ENCODE measurements at places on chromosomes 7 and 10.

GRCh38 chr7:37552030-37552429, 103.4 kb upstream of the ELMO1 start:
- DNase-seq = no peak

- DNase-seq = no peak
Observed at GRCh38 chr7:38057829-38058228, 120.2 kb upstream of the STARD3NL start.

GRCh38 chr7:80147543-80148391, 13.1 kb downstream of the GNAI1 start:
- no peak for DNase-seq

DNA sequence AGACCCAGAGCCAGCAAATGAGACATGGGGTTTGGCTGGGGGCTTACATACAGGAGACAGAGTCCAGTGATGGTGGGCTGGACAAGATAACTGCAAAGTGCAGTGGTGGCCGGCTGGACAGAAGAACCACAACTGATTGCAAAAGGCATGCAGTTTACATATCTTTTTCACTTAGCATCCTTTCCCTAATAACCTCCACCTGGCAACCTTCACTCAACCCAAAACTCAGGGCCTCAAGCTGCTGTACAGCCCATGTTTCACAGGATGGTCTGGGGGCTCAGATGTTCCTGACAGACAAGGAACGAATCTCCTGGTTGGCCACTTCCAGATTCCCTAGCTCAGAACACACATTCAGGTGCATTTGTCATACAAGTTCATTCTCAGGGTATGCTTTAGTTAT, 7.8 kb upstream of the PDCD4 start:
- no peak for DNase-seq

DNA sequence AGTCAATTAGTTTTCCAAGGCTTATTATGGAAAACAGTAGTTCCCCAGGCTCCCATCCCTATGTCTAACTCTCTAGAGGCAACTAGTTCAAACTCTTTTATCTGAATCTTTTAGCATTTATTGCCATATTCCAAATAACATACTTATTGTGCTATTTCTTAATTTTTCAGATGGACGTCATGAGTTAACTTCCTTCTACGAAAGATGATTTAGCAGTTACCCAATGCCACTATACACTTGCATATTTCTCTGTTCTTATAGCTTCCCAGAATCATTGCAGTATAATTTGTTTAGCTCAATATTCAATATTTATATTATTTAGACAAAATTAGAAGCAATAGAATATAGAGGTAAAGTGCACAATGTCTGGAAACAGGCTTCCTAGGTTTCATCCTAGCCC, 52.8 kb downstream of the REEP3 start:
- no peak for DNase-seq

DNA sequence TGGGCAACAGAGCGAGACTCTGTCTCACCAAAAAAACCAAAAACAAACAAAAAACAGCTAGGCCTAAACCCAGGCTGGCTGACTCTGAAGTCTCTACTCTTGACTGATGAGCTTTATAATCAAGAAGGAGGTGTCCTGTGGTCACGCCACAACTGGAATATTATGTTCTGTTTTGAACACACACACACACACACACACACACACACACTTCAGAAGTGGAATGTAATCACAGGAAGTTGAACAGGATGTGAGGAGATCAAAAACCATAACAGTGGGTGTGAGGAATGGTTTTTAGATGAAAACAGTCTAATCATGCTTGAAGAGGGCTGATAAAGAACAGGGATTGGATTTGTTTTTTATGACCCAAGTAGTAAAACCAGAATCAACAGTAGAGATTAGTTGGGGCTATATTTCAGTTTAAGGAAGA, 51.1 kb upstream of the IL6 start:
- DNase-seq = peak; percentile 77

- no peak for DNase-seq
Observed at GRCh38 chr10:132169766-132170560, 16.8 kb upstream of the DPYSL4 start.

GRCh38 chr10:34960983-34961382, 129.2 kb downstream of the CUL2 start:
- DNase-seq = no peak

- DNase-seq = no peak
Observed at GRCh38 chr10:75179657-75180177, 30.9 kb upstream of the VDAC2 start.

DNA sequence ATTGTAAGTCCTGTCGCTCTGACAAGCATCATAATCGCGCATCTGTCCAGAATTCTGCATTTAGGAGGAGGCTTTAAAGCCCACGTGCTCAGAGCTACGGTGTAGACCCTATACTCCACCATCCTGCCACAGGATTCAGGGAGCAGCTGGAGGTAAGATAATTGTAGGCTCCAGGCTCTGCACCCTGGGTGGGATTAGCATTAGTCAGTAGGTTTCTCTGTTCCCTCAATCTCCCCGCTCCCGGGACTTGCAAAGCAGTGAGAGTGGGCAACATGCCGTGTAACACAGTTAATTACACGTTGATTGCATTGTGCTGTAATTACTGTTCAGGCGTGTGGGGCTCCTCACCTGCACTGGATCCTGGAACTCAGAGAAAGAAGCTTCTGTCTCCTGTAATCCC, 89.3 kb upstream of the CUX1 start:
- DNase-seq = no peak

DNA sequence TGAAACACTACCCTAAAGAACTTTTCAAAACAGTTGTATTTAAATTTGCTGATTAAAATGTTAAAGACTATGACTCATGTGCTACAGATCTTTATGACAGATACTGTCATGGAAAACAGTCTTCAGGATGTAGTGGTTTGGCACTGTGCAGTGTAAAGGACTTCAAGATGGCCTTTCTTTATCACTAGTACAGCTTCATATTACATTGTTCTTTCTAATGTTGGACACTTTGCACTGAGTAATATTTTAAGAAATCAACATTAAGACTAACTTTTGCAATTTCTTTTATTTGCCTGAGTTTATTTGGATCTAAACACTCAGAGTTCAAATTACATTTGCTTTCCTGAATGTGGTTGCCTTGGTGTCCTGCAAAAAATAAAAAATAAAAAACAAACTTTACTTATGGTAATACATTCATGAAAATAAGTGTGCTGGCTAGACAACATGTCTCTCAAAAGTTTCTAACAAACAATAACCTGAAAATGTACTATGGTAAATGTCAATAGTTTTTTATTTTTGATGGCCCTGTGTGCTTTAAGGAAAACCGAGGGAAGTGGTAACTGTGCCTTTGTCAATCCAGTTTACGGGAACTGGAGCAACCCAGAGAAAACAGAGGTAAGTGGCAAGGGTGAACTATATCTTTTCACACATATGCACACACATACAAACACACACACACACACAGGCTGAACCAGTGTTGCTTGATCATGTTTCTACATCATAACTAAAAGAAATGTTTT, 85.9 kb upstream of the PLXDC2 start:
- DNase-seq = no peak

DNA sequence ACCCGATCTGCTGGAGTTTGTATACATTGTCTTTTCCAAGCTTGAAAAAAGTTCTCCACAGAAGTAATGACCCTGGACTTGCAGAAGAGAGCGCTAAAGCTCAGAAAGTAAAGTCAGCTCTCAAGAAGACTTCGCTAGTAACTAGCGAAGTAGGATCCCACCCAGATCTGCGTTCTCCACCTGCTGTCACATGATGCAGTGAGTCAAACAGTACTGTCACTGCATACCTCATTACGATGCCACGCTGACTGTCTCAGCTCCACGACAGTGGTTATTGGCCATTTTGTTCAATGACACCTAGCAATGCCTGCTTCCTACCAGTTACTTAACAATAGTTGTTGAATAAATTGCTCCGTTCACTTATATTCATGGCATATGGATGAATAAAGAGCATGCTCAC, 29.7 kb upstream of the SEC61G start:
- peak; percentile 26 for DNase-seq

GRCh38 chr7:149696280-149696679, 77.1 kb downstream of the ZNF467 start:
- no peak for DNase-seq

DNA sequence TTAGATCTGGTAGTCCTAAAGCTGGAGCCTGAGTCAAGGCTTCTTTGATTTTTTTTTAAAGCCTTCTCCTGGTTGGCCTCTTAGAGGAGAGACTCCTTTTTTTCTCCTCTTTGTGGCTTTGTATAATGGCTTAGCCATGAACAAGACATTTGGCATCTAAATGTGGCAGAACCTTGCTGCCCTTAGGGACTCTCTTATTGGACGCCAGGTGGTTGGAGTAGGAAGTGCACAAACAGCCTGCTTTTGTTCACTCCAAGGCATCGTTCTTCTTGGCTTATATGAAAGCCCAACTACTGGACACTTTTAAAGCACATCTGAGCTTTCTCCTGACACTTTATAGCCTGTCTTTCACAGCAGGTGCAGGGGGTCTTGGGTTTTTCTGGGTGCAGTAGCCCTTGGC, 25.0 kb downstream of the ZPBP start:
- peak; percentile 62 for DNase-seq

- no peak for DNase-seq
Observed at GRCh38 chr10:124694481-124695220, 49.5 kb downstream of the FAM53B start.

DNA sequence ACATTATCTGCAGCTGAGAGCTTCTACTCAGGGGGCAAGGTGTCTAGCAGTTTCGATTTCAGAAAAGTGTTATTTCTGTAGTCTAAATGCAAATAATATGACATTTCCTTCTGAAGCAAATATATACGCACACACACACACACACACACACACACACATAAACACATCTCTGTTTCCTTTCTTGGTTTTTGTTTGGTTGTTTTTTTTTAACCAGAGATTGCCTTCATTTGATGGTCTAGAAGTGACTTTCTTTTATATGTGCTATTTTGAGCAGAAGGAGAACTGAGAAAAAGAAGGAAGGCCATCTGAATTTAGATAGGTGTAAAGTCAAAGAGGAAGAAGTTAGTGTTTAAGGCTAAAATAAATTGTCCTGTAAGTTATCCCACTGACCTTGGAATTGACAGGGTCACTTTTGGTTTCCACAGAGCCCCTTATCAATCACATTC, 142.2 kb downstream of the TRIL start:
- no peak for DNase-seq

DNA sequence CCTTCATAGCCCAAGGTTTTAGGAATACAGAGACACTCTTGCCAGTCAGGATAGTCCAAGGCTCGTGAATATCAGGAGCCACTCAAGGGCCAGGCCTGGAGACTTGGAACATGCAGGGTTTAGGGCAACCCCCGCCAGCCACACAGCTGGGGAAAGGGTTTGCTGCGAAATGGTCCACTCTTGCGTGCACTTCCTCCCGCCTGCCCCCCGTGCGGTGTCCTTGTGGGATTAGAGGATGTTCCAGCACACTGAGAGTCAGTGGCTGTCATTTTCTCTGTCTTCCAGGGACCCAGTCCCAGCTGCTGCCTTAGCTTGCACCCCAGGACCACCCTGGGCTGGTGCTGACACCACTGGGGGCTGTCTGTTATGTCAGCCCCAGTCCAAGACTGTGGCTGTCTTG, 38.5 kb downstream of the POR start:
- DNase-seq = no peak

GRCh38 chr7:70104243-70104642, 506.0 kb downstream of the AUTS2 start:
- no peak for DNase-seq

DNA sequence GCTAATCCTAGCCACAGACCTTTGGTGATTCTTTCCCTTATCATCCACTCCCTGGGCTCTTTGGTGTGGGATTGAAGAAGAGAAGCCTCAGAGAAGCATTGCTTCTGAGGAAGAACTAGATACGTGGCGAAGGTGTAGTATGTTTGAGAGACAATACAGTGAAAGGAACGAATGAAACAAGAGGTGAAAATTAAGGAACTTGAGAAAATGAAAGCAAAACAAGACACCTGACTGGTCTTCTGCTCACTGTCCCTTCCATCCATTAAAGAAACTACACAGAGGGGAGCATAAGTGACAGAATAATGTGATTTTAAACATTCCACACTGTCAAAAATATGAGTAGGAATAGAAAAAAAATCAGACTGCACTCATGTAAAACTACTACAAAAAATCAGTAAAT, 219.6 kb upstream of the NPSR1 start:
- no peak for DNase-seq

- no peak for DNase-seq
Observed at GRCh38 chr10:30861221-30861620, 170.4 kb downstream of the ZNF438 start.

GRCh38 chr7:91165846-91166230, 98.4 kb upstream of the FZD1 start:
- no peak for DNase-seq

GRCh38 chr7:23594879-23595604, 2.1 kb upstream of the CCDC126 start:
- DNase-seq = peak; percentile 24

DNA sequence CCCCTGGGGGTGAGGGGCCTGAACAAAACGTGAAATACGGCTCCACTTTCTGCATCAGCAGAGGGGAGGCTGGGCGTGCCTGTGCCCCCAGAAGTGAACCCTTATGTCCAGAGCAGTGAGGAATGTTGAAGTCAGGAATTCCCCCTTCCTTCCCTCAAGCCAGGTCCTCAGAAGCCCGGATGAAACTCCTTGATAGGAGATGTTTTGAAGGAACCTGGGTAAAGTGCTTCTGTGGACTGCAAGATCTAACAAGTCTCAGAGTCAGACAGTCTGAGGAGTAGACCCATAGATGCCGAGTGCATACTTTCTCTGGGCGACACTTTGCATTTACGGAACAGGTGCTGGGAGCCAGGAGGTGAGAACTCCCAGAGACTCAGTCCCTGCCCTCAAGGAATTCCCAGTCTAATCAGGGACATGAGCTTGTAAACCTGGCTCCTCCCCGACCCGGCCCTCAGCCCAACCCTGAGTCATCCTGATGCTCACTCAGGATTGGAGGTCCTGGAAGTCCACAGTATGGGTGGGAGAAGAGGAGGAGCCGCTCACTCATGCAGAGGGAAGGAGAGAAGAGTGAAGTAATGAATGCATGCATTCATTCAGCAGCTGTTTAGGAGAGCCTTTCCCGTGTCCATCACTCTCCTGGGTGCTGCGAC, 179.5 kb upstream of the ITGB1 start:
- no peak for DNase-seq

DNA sequence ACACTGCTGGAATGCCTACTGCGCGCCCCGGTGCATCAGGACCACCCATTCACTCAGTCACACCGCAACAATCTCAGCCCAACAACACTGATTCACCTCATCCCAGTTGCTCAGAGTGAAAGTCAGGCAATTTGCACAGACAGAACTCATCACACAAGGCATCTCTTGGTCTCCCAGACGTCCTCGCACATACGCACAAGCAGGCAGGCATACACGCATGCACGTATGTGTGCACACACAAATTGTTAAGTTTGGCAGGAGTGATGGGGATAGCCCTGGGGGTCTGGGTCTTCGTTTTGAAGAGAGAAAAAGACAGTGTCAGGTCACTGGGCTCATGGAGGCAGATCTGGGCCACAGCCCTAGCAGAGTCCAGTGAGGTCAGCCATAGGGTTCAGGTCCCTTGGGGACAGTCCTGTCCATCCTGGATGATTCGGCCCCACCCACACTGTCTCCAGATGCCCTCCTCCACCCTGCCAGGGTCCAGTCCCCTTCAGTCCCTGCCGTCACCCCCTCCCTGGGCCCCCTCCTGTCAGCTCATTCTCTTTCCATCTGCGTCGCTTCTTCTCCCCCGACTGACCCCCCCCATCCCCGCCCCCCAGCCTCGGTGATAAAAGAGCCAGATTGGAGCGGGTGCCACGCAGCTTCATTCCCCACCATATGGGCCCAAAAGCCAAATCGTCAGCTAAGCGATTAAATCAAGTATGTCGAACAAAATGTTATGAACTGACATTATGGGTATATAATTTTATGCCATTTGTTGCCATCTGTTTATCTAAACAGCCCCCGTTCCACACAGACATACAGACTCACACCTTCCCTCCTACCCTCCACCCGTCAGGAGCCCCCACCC, 48.5 kb upstream of the SLF2 start:
- DNase-seq = no peak

GRCh38 chr10:114766470-114766869, 55.1 kb upstream of the FHIP2A start:
- no peak for DNase-seq
